ENCODE measurements at places on chromosomes 12 and 14.

GRCh38 chr12:22431693-22432251 is 97.3 kb upstream of the ST8SIA1 start:
- no peak for DNase-seq
- H3K4me1 ChIP-seq: peaks cover 4% of the 10 kb centered on the region
- H3K27me3 ChIP-seq: no peaks in the 10 kb centered on the region
- H3K36me3 ChIP-seq: no peaks in the 10 kb centered on the region
- no peak overlapping the region for H3K27ac ChIP-seq

DNA sequence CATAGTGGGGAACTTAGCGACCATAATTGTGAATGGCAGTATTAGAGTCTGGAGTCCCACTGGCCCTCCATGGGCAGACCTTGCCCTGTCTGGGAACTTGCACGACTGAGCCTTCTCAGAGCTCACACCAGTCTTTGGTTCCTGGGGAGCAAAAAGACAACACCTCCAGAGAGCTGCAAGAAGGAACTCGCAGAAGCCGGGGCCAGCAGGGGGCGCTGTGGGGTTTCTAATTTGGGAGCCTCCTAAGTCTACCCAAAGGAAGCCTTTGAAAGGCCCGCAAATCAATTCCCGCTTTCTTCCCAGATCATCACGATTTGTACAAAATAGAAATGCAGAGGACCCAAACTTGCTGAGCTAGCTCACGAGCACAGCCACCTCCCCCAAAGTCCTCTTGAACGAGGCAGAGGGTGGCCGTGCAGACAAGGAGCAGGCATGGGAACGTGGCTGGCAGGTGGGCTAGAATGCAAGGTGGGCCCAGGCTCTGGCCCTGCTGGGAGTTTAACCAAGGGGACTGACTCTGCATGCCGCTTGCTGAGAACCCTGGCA is 46.3 kb upstream of the FBXO21 start:
- H3K36me3 ChIP-seq: no peaks in the 10 kb centered on the region
- H3K27ac ChIP-seq: no peak overlapping the region
- DNase-seq: no peak
- H3K27me3 ChIP-seq: no peaks in the 10 kb centered on the region
- no peak overlapping the region for H3K4me3 ChIP-seq

GRCh38 chr14:101761881-101762529 is 496 bp downstream of the PPP2R5C start:
- H3K4me1 ChIP-seq: peaks cover 51% of the 10 kb centered on the region
- peak overlapping the region; percentile 96 for H3K4me3 ChIP-seq

DNA sequence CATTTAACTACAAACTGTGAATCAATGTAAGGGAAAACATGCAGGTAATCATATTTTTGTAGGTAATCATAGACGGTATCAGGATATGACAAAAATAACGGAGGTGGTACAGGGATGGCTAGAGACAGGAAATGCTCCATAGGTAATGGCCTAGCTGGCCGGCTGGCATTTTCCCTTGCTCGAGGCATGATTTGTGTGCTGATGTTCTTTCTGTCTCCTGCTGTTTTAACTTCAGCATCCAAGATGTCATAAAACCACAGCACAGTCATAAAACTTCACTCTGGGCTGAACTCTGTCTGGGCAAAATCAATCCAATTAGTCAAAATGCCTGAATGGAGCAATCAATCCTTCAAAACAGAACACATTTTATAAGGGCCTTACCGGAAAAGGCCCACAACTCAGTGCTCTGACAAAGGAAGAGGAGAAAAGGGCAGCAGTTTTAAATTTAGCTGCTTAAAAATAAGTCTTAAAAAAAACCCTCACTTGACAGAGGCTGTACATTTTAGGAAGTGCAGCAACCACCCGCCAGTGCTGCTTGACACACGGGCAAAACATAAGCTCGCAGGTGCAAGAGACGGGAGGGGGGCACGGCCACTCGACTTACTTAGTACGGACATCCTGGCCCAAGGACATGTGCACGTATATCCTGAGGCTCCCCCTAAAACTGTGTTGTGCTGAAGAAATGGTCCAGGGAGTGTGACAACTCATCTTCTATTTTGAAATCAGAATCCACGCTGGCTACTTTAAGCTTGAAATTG is 40.5 kb upstream of the GPR68 start:
- H3K4me3 ChIP-seq: no peak overlapping the region
- H3K27me3 ChIP-seq: no peaks in the 10 kb centered on the region
- H3K36me3 ChIP-seq: peaks cover 93% of the 10 kb centered on the region
- no peak for DNase-seq

DNA sequence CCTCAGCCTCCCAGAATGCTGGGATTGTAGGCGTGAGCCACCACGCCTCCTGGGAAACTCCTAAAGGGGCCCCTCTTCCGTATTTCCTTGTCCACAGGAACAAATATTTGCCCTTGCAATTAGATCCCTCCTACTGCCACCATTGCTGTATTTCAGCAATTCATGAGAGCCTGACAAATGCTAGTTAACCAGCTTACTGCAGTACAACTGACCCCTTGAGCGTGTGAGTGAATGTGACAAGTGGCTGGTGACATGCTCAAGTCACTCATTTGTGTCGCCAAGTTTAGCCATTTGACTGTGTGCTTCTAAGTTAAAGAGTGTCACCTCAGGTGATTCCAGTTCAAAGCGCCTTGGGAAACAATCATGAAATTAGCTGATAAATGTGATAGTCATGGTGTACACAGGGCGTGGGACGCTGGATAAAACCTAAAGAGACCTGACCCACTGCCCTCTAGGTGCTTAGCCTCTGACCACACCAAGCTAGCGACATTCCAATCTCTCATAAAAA is 56.1 kb upstream of the MAP1LC3B2 start:
- no peak overlapping the region for H3K27ac ChIP-seq
- no peaks in the 10 kb centered on the region for H3K36me3 ChIP-seq
- no peaks in the 10 kb centered on the region for H3K27me3 ChIP-seq
- peaks cover 27% of the 10 kb centered on the region for H3K4me1 ChIP-seq
- DNase-seq: no peak
- H3K4me3 ChIP-seq: no peak overlapping the region

All from esophagus squamous epithelium (tissue), 5 donors.